ENCODE measurements at places on chromosomes 7 and 10. TPM values are rescaled to one million over a fixed set of nuclear protein-coding genes. Genes with fewer than 3 reads are reported as not detected.

DOCK4 gene
- total RNA-seq: 71.5 TPM

FOXI2 gene
- total RNA-seq: not detected

METTL27 gene
- total RNA-seq: not detected

KCNMA1 gene
- total RNA-seq: 168 TPM

MINDY3 gene
- 29.6 TPM for total RNA-seq

GRCh38 chr10:20040012-20040411, 223.8 kb downstream of the PLXDC2 start:
- H3K4me1 ChIP-seq: peaks cover 16% of the 10 kb centered on the region
- no peak overlapping the region for H3K27ac ChIP-seq
- H3K36me3 ChIP-seq: no peaks in the 10 kb centered on the region

GRCh38 chr7:3998060-3998459, 684.0 kb upstream of the FOXK1 start:
- no peaks in the 10 kb centered on the region for H3K36me3 ChIP-seq
- no peak overlapping the region for H3K4me3 ChIP-seq
- no peaks in the 10 kb centered on the region for H3K27me3 ChIP-seq
- no peak overlapping the region for H3K27ac ChIP-seq

DNA sequence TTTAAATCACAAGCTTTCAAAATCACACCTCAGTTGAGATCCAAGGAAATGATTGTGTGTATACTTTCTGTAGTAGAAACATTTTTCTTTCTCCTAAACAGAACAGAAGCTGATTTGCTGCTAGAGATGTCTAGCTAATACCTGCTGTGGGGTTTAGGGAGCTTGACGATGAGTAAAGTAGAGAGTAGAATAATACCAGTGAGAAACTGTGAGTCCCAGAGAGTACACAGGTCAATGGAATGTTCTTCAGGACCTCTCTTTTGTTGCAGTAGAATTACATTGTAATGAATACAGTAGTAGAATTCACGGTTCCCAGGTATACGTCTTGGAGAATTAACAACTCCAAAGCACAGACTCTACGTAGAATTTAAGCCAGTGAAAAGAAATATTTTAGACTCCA, 18.0 kb downstream of the TRUB1 start:
- H3K4me3 ChIP-seq: no peak overlapping the region
- no peaks in the 10 kb centered on the region for H3K4me1 ChIP-seq
- DNase-seq: no peak
- no peaks in the 10 kb centered on the region for H3K36me3 ChIP-seq

DNA sequence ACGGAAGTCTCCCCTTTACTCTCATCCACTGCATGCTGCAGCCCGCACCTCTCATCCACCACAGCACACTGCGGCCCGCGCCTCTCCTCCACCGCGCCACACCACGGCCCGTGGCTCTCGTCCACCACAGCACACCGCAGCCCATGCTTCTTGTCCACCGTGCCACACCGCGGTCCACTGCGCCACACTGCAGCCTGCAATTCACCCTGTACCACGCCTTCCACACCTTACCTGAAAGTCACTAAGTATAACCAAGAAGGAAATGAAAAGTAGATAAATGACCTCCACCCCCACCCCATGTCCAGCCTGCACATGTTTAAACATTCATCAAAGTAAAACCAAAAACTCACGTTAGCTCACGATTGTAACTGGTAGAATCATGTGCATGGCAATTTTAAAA, 176.1 kb downstream of the DIP2C start:
- no peak overlapping the region for H3K4me3 ChIP-seq
- H3K4me1 ChIP-seq: peaks cover 38% of the 10 kb centered on the region
- H3K27me3 ChIP-seq: no peaks in the 10 kb centered on the region
- H3K36me3 ChIP-seq: no peaks in the 10 kb centered on the region
- no peak for DNase-seq

DNA sequence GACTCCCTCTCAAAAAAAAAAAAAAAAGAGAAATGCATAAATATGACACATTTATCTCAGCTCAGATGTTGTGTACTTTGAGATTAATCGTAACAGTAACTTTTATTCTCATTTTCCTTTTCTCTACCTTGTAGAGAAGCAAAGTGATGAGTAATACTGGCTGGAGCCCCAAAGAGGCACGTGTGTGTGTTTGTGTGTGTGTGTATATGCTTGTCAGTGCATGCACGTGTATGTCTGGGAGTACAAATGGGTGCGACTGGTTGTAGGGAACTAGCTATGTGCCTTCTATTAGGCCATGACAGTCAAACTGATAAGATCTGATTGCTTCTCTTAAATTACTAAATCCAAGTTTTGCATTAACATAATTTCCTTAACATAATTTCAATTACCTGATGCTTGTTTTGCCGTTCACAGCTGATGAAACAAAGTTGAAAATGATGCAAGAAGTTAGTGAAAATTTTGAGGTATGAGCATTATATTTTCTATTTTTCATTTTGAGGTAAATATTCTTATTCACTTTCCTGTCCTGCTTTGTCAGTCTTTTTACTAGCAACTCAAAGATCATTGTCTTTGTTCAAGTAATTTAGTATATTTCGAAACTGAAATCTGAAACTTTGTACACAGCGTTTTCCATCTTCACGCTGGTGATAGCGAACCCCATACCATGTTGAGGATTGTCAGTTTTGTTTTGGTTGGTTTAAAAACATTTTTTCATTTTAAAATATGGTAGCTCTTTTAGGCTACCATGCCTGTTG, 3.4 kb downstream of the TRRAP start:
- no peak for DNase-seq
- no peak overlapping the region for H3K27ac ChIP-seq
- H3K27me3 ChIP-seq: no peaks in the 10 kb centered on the region
- H3K4me3 ChIP-seq: no peak overlapping the region

DNA sequence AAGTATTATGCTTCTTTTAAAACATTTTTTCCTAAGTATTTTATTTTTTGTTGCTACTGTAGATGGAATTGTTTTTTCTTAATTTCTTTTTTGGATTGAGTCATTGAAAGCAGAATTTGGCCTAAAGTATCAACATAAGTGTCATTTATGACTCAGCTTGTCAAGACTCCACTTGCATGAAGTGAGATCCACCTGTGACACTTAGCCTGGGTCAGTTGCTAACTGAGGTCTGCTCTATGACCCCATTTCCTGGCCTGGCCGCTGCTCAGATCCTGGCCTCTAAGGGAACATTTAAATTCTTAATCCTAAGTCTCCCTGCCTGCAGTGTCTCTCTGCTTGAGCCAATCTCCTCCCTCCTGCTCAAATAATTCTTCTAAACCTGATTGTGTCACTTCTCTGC, 35.5 kb downstream of the TMEM270 start:
- H3K27me3 ChIP-seq: no peaks in the 10 kb centered on the region
- H3K4me3 ChIP-seq: no peak overlapping the region
- peaks cover 53% of the 10 kb centered on the region for H3K4me1 ChIP-seq
- H3K36me3 ChIP-seq: no peaks in the 10 kb centered on the region
- DNase-seq: no peak
- H3K27ac ChIP-seq: peak overlapping the region; percentile 99

- no peak for DNase-seq
- no peaks in the 10 kb centered on the region for H3K27me3 ChIP-seq
These were observed 38.1 kb upstream of the AGBL3 start for GRCh38 chr7:134948246-134948645.

- no peak for DNase-seq
- no peaks in the 10 kb centered on the region for H3K36me3 ChIP-seq
- H3K27me3 ChIP-seq: no peaks in the 10 kb centered on the region
- no peak overlapping the region for H3K4me3 ChIP-seq
- H3K27ac ChIP-seq: no peak overlapping the region
These were observed 142.1 kb downstream of the SND1 start for GRCh38 chr7:127794136-127794535.

DNA sequence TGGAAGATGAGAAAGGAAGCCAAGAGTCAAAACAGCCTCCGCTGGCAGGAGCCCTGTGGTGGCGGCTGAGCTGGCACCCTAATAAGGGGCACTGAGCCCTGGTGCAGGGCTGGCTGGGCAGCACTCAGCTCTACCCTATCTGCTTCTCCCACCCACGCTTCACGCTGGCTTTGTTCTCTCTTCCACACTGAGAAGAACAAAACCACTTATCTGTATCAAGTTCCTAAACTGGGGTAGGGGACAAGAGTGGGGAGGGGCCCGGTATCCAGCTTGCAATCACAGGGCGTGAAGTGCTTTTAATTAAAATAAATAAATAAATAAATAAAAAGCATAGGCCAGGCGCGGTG, 52.1 kb downstream of the FAM53B start:
- H3K27ac ChIP-seq: no peak overlapping the region
- H3K4me3 ChIP-seq: no peak overlapping the region
- H3K36me3 ChIP-seq: peaks cover 9% of the 10 kb centered on the region
- DNase-seq: no peak
- peaks cover 9% of the 10 kb centered on the region for H3K4me1 ChIP-seq

DNA sequence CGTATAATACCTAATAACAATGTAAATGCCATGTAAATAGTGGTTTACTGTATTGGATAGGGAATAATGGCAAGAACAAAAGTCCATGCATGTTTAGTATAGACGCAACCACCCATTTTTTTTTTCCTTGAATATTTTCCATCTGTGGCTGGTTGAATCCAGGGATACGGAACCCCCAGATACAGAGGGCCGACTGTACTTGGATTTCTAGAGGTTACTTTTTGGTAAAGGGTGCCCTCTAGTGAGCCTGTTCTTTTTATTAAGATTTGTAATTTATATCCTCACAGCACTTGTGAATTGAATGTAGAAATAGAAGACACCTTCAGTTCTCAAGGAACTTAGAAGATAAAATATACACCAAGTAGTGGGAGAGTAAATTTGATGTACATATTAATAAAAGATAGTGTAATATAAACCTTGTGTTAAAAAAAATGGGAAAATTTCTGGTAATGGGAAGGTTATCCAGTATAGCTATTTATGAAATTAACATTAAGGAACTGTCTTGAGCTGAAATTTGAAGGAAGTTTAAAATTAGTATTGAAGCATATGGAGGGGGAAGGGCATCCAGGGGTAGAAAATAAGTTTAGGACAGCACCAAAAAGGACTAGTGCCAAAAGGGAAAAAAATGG, 32.0 kb downstream of the EXOC6 start:
- DNase-seq: no peak
- no peak overlapping the region for H3K4me3 ChIP-seq
- no peak overlapping the region for H3K27ac ChIP-seq
- no peaks in the 10 kb centered on the region for H3K4me1 ChIP-seq
- H3K36me3 ChIP-seq: no peaks in the 10 kb centered on the region
- no peaks in the 10 kb centered on the region for H3K27me3 ChIP-seq

DNA sequence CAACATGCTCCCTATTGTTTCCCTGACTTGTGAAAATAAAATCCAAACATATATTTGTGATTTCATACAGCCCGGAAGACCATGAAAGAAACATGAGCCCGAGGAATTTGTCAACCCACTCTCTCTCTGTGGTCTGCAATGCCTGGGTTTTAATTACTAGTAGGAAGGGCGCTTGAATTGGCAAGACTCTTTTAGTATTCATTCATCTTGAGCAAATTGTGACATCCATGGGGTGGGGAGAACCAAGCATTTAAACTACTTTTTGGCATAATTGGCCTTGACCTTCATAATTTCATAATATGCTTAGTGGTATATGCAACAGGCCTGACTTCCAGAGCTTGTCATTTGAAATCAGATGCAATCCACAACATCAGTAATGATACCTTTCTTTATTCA, 142.4 kb upstream of the BMPER start:
- H3K4me3 ChIP-seq: no peak overlapping the region
- DNase-seq: no peak
- no peaks in the 10 kb centered on the region for H3K36me3 ChIP-seq
- no peaks in the 10 kb centered on the region for H3K27me3 ChIP-seq
- H3K4me1 ChIP-seq: no peaks in the 10 kb centered on the region

DNA sequence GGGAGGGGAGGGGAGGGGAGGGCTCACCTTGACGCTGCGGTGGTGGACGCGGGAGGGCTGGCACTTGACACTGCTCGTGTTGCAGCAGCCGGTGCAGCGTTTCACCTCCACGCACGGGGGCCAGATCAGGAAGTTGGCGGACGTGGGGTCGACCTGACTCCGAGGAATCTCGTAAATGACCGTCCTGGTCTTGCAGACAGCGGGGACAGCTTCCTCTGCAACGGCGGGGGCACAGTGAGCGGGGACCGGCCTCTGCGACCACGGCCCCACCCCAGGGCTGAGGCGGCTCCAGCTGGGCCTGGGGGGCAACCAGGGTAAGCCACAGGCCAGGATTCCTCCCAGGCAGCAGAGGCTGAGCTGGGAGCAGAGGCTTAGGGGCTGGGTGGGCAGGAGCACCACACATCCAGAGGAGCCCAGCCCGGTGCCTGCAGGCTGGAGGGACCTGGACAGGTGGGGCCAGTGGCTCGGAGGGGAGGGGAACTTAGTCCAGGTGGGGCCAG, 8.8 kb downstream of the PDGFA start:
- H3K27me3 ChIP-seq: no peaks in the 10 kb centered on the region
- no peak overlapping the region for H3K27ac ChIP-seq
- peaks cover 40% of the 10 kb centered on the region for H3K4me1 ChIP-seq
- H3K4me3 ChIP-seq: no peak overlapping the region
- H3K36me3 ChIP-seq: peaks cover 54% of the 10 kb centered on the region
